ENCODE measurements at places on chromosomes 4 and X.

DNA sequence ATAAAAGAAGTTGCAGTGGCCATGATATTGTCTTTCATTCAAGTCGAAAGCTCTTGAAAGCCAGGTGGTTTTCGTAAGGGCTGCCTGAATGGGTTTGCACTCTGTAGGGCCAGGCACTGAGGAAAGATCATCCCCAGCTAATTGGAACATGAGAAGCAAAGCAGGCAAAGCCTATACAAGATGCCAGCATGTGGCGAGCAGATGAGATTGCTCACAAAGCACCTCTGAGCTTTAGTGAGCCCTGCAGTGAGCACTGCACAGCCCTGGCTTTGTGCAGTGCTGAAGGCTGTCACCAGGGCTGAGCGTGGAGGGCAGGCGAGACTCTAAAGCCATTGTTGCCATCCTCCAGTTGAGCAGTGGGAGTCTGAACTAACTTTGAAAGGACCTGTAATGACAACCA lies 53.8 kb downstream of the HADH start:
- no peak for DNase-seq

- no peak for DNase-seq
These were observed 63.7 kb downstream of the STK32B start for GRCh38 chr4:5114950-5115349.

DNA sequence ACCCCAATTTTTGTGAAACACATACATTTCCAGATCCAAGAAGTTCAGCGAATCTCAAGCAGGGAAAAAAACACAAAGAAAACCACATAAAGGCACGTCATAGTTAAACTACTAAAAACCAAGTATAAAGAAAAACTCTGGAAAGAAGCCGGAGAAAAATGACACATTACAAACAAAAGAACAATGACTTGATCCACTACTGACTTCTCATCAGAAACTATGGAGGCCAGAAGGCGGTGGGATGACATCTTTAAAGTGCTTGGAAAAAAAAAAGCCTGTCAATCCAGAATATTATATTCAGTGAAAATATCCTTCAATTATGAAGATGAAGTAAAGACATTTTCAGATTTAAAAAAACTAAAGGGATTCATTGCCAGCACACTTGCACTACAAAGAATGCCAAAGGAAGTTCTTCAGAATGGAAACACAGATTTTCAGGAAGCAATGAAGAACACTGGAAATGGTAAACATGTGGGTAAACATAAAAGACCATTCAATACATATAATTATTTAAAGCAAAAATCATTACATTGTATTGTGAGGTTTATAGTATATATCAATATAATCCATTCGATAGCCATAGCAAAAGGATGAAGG lies 32.6 kb upstream of the PPP2R2C start:
- DNase-seq = no peak

GRCh38 chr4:116736756-116737155 lies 348.6 kb downstream of the TRAM1L1 start:
- DNase-seq = no peak

GRCh38 chr4:47631161-47631560 lies 146.1 kb downstream of the ATP10D start:
- DNase-seq = no peak

DNA sequence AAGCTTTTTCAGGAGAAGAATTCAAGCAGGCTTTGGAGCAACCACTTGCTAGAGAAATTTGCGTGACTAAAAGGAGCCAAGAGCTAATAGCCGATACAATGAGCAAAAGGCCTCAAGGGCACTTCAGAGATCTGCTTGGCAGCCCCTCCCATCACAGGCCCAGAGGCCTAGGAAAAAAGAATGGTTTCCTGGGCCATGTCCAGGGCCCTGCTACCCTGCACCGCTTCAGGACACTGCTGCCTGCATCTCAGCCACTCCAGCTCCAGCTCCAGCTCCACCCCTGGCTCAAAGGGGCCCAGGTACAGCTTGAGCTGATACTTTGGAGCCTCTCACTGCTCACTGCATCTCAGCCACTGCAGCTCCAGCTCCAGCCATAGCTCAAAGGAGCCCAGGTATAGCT lies 98.9 kb downstream of the FAM13A start:
- no peak for DNase-seq

GRCh38 chr4:123349421-123350190 lies 47.0 kb upstream of the SPRY1 start:
- DNase-seq = no peak

DNA sequence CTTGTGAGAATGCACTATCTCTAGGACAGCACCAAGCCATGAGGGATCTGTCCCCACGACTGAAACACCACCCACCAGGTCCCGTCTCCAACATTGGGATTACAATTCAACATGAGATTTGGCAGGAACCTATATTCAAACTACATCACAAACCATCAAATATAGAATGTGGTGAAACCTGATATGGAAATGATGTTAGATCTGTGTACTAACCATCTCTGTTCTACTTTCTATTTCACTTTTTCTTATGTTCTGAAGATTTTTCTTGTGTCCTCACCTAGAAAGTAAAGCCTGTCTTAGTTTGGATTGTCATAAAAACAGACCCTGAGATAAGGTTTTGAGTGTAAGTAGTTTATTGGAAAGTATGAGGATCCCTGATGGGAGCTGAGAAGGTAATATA lies 37.8 kb upstream of the TACR3 start:
- DNase-seq = no peak

DNA sequence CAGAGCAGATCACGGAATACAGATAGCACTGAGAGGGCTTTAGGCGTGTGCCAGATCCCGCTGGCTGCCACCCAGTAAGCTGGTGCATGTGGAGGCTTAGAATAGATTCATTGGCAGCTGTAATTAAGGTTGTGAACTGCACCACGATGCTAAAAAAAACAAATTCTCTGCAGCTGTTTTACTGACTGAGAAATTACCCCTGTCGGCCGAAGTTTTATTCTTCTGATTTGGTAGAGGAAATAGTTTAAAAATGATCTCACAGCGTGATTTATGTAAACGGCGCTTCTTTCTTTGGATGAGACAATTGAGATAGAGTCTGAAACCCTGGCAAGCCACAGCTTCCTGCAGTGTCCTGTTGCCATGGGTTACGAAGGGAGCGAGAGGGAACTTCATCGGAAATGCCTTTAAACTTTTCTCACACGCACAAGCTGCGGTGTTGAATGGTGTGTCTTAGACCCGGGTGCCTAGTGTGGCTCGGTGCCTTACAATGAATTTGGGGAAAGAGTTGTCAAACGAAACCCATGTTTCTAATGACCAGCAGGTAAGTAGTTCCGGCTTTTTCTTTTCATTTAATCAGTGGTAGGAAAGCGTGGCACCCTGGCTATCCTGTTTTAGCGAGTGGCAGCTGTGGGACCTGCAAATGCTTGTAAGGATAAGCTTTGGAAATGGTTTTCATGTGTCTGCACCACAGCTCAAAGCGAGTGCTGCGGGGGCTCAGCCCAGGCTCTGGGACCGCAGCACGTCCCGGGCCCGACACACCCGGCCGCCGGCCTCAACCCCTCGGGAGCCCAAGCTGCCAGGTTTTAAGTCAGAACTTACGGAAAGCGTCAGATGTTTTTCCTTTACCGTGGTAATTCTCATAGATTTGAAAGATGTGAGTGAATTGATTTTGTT lies 71.7 kb upstream of the HGFAC start:
- peak; percentile 69 for DNase-seq

GRCh38 chr4:94880956-94881355 lies 123.2 kb downstream of the BMPR1B start:
- no peak for DNase-seq

GRCh38 chr4:176404621-176405020 lies 84.9 kb downstream of the SPCS3 start:
- no peak for DNase-seq

GRCh38 chrX:3159995-3160720 lies 118.9 kb downstream of the ARSF start:
- no peak for DNase-seq

DNA sequence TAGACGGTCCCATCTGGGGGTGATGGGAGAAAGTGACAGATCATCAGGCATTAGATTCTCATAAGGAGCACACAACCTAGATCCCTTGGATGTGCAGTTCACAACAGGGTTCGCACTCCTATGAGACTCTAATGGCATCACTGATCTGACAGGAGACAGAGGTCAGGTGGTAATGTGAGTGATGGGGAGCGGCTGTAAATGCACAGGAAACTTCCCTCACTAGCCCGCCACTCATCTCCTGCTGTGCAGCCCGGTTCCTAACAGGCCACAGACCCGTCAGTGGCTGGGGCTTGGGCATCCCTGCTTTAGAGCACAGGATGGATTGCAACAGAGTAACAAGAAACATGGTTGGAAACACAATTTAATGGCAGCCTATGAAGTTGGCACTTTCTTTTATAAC lies 172.6 kb upstream of the VCX3A start:
- DNase-seq = no peak

- DNase-seq = no peak
These were observed 380.4 kb downstream of the GPM6A start for GRCh38 chr4:175431694-175432093.

- DNase-seq = no peak
These were observed 10.1 kb downstream of the TMEM271 start for GRCh38 chr4:566035-566434.

- no peak for DNase-seq
These were observed 162.8 kb upstream of the ARX start for GRCh38 chrX:25178555-25178954.

DNA sequence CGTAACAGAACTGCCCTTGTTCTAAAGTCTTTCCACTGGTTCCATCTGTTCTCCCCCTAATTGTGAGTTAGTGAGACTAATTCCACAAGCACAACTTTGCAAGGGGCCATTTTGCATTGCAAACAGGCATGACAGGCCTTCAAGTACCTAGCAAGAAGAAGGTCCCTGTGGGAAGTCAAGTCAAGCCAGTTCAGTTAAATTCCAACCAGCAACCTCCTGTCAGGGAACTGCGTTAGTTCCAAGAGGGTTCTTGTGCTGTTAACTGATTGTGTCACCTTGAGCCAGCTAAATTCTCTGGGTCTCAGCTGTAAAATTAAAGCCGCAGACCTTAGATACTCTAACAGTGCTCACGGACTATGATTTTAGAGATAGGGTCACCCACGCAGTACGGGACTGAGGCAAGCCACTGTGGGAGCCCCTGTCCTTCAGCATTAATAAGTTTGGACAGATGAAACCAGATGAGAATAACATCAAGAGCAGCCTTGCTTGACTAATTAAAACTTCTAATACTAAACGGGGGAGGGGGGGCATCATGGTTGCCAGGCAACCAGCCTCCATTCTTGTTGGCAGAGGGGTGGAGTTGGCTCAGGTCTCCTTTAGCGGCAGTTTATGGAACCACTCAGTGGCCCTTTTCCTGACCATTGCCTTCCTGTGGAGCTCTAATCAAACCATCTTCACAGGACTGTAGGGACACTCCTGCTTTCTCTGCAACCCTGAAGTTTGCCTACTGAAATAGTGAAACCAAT lies 24.1 kb upstream of the TMEM150C start:
- no peak for DNase-seq

GRCh38 chrX:107484002-107484726 lies 34.7 kb downstream of the FRMPD3 start:
- no peak for DNase-seq

- DNase-seq = no peak
These were observed 89.5 kb downstream of the PLS3 start for GRCh38 chrX:115650449-115650848.

GRCh38 chr4:4720646-4721045 lies 138.8 kb upstream of the MSX1 start:
- no peak for DNase-seq

DNA sequence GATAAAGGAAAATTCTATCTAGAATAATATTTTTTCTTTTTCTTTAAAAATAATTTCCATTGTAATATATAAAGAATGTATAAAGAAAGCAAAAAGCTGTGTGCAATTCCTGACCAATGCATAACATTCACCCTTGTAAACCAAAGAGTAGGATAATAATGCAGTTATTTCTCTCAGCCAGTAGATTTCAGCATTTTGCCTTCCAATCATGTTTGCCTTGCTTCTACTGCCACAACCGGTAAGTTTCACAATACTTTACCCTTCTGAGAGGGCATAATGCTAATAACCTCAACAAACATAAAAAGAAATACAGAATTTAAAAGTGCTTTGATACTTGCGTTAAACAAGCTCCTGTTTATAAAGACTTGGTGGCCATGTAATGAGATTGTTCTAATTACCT lies 59.9 kb downstream of the CHIC2 start:
- DNase-seq = no peak

- no peak for DNase-seq
These were observed 86.1 kb downstream of the ADGRG4 start for GRCh38 chrX:136386826-136387225.

GRCh38 chrX:24920769-24921168 lies 95.0 kb downstream of the ARX start:
- no peak for DNase-seq

DNA sequence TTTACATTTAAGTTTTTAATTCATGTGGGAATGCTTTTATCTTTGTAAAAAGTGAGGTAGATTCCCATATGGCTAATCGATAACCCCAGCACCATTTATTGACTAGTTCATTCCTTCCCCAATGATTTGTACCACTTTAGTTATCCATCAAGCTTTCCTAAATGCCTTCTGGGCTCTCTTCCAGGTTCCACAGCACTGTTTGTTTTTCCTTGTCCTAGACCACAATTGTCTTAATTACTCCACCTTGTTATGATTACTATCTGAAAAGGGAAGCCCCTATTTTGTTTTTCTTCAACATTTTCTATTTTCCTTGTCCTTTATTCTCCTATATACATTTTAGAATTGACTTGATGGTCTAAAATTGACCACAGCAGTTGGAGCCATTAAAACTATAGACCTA lies 48.5 kb upstream of the GPRIN3 start:
- DNase-seq = no peak

DNA sequence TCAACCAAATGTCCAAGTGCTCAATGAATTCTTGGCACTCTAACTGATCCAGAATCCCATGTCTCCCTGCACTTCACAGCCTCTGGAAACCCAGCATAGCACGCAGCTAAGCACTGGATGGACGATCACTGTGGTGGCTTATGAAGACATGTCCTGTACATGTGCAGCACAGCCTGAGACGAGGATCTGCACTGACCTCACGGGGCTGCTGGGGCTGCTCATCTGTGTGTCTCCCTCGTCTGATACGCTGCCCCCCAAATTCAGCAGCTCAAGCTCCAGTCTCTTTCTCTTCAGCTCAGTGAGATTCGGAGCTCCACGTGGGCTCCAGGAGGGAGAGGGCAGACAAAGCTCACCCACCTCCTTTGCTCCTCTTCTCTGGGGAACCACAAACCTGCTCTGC lies 126.9 kb downstream of the CPZ start:
- no peak for DNase-seq

- DNase-seq = peak; percentile 32
These were observed 63.3 kb downstream of the DOCK11 start for GRCh38 chrX:118558926-118559325.

GRCh38 chr4:101870874-101871273 lies 80.3 kb downstream of the BANK1 start:
- no peak for DNase-seq

GRCh38 chrX:103741879-103742278 lies 31.2 kb downstream of the TMEM31 start:
- no peak for DNase-seq

- no peak for DNase-seq
These were observed 23.6 kb upstream of the PPP2R3B start for GRCh38 chrX:410296-410695.

GRCh38 chr4:23685471-23685870 lies 204.4 kb downstream of the PPARGC1A start:
- DNase-seq = no peak

GRCh38 chr4:93827272-93827947 lies 1.1 kb upstream of the ATOH1 start:
- DNase-seq = no peak

Measured in inflammatory macrophage treated with lipopolysaccharide for 1 hour (primary cell).